ENCODE measurements at places on chromosomes 6 and 20.

DNA sequence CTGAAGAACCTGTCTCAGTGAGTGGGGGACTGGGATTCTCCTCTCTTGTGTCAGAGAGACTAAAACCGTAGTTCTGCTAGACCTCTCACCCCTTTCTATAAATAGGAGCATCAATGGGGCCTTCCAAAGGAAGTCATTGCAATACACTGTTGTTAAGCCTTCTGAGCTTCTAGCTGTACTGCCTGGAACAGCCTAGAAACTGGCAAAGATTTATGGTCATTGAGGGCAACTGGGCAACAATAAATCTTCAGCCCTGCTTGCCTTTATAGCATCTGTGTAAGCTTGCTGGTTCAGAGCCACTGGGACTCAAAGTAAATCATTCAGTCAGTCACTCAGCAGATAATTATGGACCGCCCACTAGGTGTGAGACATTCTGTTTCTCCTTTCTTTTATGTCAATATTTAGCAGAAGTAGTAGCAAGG is 53.2 kb downstream of the PPP1R14C start:
- no peak for DNase-seq

DNA sequence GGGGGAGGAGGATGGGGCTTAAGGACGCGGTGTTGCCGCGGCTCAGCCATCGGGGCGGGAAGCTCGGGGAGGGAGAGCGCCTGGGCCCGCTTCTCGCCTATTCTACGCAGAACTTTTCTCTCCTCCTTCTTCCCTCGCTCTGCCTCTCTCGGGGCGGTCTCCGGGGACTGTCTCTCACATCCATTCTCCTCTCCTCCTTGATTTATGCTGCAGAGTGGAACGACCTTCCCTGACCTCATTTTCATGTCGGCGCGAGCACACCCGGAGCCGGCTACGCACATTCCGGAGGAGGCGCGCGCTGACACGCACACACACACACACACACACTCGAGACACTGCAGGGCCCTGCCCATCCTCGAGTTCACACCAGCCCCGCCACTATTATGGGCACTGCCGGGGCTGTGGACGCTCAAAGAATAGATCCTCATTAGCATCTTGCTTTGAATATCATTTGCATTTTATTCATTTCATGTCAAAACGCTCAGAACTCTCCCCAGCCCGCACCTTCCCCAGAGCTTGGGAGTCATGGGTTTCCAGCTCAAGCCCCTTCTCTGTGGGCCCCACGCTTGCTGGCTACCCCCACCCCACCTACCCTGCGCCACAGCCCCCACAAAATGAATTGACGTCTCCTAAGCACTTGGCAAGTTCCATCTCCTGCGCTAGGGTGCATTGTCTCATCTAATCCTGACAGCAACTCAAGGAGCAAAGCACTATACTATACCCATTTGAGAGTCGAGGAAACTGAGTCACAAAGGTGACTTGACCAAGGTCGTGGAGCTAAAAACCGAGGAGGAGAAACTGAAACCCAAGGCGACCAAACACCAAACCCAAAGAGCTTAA is 36.8 kb downstream of the NCR2 start:
- DNase-seq, result no peak

GRCh38 chr6:89895276-89895874 is 1.1 kb downstream of the GJA10 start:
- no peak for DNase-seq

DNA sequence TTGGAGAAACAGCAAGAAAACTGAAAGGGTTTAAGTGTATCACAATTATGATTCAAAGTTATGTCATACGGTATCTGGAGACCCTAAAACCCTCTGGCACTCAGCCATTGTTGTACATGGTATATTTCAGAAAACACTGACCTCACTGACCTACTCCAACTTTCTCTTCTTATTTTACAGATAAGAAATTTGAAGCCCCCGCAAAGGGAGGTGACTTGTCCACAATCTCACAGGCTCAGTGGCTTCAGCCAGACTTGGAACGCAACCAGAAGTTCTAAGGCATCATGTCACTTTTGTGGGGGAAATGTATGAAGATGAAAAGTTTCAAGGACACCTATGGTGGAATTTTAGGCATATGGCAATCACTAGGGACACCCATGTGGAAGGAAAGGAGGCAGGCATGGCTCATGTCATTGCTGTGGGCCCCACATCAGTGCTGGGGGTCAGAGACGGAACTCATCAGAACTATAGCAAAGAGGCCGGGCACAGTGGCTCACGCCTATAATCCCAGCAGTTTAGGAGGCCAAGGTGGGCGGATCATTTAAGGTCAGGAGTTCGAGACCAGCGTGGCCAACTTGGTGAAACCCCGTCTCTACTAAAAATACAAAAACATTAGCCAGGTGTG is 5.2 kb upstream of the TRIB3 start:
- no peak for DNase-seq

DNA sequence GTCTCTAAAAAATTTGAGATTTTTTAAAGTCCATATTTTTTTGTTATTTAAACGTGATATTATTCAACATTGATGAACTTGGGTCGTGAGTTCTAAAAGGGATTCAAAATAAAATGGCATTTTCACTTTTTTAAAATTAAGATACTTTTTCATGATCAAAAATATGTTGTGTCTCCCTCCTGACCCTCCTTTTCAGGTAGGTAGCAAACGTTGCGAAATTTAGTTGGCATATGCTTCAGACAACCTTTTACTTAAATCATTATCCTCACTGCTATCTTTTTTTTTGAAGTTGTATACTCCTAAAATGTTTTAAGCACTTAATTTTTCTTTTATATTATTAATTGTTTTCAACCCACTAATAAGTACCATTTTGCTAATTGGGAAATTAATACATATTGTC is 133.5 kb downstream of the ARHGAP18 start:
- no peak for DNase-seq

DNA sequence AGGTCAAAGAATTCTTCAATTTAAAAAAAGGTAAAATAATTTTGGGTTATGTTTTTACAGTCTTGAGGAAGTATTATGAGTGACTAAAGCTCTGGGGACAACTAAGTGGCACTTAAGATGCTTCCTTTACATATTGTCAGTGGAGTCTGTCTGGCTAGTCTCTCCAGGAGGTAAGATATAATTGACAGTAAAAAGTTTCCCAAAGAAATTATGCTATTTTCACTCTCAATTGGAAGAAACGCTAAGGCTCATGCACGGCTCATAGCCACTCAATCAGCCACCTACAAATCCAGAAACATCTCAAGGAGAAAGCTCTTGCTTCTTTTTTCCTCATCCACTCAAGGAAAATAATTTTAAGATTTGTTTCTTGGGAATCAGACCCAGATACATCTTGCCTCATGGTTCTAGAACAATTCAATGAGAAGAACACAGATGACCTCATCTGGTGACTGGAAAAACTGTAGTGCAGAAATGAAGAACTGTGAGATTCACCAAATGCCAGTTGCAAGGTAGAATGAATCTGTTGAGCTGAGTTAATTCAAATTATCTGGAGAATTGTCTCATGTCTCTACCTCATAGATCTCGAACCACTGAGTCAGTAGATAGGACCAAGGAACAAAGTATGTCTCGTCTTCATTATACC is 252.9 kb downstream of the TPBG start:
- no peak for DNase-seq

GRCh38 chr20:41483553-41483930 is 116.9 kb upstream of the EMILIN3 start:
- DNase-seq, result no peak

GRCh38 chr20:12372557-12372956 is 454.9 kb downstream of the BTBD3 start:
- DNase-seq, result no peak

- DNase-seq, result no peak
These were observed 75.2 kb downstream of the GJA1 start for GRCh38 chr6:121510568-121511177.

DNA sequence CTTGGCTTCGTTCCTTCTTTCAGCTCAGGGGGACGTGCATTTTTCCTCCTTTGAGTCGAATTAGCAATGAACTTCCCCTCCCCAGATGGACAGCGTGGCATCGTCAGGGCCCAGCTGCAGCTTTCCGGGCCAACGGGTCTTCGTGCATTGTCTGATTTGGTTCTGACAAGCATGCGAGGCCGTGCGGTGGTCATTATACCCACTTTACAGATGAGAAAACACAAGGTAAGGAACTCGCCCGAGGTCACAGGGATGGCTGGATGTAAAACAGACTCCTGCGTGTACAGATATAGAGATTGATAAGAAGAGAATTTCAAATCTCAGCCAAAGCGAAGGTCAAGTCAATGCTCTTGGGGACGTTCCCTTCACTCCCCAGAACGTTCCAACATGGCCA is 187.6 kb upstream of the SULF2 start:
- no peak for DNase-seq

- no peak for DNase-seq
These were observed 36.0 kb downstream of the YTHDF1 start for GRCh38 chr20:63179687-63180568.

GRCh38 chr6:33882154-33882553 is 78.4 kb upstream of the MLN start:
- DNase-seq, result no peak

DNA sequence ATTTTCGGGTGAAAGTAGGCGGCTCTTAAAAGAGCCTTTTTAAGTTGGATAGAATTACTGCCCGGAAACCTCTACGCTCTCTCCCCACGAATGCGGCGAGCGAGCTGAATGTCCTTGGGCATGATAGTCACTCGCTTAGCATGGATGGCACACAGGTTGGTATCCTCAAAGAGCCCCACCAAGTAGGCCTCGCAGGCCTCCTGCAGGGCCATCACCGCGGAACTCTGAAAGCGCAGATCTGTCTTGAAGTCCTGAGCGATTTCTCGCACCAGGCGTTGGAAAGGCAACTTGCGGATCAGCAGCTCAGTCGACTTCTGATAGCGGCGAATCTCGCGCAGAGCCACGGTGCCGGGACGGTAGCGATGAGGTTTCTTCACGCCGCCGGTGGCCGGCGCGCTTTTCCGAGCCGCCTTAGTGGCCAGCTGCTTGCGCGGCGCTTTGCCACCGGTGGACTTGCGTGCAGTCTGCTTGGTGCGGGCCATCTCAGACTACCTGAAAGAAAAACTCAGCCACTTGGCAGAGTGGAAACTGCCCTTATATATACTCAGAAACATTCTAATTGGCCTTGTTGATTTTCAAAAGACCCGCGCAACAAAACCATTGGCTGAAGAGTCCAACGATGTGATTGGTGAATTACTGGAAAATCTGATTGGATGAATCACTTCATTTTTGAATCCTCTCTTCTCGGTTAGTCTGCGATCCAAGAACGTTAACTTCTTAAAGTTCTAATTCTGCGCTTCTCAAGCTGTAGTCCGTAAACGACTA is 93.9 kb upstream of the BTN3A2 start:
- DNase-seq, result peak; percentile 73

GRCh38 chr6:50724381-50725124 is 11.2 kb downstream of the TFAP2D start:
- DNase-seq, result no peak

GRCh38 chr20:17469246-17470030 is 61.7 kb downstream of the BFSP1 start:
- DNase-seq, result no peak

Data from CD8-positive, alpha-beta memory T cell (primary cell).